Activated CD4-positive, alpha-beta T cell treated with anti-CD3 and anti-CD28 coated beads, Interleukin-2, amount 50 U/mL, for 16 hours (primary cell): ENCODE measurements at places on chromosomes 1 and 21.

GRCh38 chr1:41175546-41175945 lies 66.6 kb downstream of the SCMH1 start:
- no peak for DNase-seq

DNA sequence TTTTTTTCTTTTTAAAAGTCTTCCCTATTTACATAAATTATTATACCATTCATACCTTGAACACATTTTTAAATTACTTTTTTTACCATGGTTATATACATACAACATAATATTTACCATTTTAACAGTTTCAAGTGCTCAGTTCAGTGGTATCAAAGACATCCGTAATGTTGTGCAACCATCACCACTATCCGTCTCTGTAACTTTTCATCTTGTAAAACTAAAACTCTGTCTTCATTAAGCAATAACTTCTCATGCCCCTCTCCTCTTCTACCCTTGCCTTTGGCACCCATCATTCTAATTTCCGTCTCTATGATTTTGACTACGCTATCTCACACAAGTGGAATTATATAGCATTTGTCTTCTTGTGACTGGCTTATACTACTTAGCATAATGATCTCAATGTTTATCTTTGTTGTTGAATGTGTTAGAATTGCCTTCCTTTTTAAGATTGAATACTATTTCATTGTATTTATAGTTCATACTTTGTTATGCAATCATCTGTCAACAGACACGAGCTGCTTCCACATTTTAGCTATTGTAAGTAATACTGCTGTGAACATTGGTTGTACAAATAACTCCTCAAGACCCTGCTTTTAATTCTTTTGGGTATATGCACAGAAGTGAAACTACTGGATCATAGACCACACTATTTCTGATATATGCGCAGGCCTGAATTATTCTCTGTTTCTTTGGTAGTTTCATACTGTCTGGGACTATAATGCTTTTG lies 689.5 kb upstream of the NCAM2 start:
- DNase-seq = no peak

- no peak for DNase-seq
These were observed 182.4 kb downstream of the DISC1 start for GRCh38 chr1:231808990-231809389.

GRCh38 chr21:38920631-38921398 lies 115.1 kb downstream of the ETS2 start:
- no peak for DNase-seq

DNA sequence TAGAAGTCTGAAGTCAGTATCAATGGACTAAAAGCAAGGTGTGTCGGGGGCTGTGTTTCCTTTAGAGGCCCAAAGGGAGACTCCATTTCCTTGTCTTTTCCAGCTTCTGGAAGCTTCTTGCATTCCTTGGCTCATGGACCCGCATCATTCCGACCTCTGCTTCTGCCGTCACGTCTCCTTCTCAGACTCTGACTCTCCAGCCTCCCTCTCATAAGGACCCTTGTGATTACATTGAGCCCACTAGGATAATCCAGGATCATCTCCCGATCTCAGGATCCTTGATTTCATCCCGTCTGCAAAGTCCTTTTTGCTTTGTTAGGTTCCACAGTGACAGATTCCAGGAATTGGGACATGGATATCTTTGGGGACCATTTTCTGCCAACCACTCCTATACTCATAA lies 265.8 kb upstream of the CSF3R start:
- DNase-seq = no peak

DNA sequence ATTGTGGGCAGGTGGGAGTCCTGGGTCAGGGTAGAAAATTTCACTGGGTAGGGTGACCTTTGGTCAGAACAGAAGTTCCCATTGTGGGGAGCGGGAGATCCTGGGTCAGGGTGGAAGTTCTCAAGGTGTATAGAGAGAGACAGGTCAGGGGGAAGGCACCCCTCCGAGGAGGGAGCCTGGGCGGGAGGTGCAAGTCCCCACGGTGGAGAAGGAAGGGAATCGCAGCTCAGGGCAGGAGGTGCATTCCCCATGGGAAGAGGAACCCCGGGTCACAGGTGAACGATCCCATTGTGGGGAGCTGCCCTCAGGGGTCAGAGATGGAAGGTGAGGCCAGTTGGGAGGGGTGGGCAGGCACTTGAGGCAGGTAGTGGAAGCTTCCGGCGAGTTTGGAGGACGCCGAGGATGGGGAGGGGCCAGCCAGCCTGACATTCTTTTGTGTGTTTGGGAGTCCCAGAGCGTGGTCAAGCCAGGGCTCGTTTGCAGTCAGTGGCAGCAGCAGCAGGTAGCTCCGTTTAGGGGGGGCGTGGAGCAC lies 637 bp downstream of the LYPLA2 start:
- no peak for DNase-seq

DNA sequence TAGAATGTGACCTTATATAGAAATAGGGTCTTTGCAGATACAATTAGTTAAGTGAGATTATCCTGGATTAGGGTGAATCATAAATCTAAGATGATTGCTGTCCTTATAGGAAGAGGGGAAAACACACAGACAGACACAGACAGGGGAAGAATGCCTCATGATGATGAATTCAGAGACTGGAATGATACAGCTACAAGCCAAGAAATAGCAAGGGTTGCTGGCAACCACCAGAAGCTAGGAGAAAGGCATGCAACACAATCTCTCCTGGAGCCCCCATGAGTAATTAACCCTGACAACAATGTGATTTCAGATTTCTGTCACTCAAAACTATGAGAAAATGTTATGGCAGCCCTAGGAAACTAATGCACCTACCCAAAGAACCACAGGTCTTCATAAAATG lies 19.1 kb upstream of the PPIH start:
- DNase-seq = no peak

DNA sequence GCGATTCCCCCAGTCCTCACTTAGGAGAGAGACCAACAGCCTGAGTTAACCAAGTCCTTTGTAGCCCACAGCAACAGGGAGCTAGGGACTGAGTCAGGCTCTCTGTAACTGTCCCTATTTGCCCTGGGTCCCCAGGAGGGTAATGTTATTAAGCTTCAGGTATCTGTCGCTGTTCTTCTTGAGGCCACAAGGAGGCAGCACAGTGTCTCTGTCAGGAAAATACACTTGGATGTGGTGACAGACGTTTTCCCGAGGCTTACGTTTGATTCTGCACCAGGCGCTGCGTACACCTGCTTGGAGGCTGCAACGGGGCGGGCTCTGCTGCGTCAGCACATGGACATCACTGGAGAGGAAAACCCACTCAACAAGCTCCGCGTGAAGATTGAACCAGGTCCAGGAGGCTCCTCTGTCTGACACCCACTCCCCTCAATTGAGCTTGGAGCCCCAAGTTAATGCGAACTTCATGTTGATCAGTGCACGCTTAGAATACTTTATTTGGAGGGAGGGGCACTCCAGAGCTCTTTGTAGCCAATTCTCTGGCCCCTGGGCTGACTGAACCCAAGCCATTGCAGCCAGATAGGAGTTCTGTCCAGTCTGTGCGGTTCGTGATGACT lies 10.7 kb upstream of the ELF3 start:
- peak; percentile 45 for DNase-seq

- DNase-seq = no peak
These were observed 16.3 kb downstream of the ABCD3 start for GRCh38 chr1:94434365-94435045.

DNA sequence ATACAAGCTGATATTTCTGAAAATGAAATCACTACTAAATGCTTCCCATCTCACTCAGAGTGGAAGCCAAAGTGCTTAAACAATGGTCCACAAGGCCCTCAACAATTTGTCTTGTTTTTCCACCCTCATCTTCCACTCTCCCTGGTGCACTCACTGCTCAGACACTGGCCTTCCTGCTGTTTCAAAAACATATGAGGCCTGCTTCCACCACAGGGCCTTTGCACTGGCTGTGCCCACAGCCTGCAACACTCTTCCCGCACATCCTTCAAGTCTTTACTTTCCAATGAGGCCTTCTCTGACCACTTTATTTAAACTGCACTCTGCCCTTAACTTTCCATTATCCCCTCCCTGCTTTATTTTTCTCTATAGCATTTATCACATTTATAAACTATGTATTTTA lies 53.8 kb downstream of the SYNJ1 start:
- no peak for DNase-seq

DNA sequence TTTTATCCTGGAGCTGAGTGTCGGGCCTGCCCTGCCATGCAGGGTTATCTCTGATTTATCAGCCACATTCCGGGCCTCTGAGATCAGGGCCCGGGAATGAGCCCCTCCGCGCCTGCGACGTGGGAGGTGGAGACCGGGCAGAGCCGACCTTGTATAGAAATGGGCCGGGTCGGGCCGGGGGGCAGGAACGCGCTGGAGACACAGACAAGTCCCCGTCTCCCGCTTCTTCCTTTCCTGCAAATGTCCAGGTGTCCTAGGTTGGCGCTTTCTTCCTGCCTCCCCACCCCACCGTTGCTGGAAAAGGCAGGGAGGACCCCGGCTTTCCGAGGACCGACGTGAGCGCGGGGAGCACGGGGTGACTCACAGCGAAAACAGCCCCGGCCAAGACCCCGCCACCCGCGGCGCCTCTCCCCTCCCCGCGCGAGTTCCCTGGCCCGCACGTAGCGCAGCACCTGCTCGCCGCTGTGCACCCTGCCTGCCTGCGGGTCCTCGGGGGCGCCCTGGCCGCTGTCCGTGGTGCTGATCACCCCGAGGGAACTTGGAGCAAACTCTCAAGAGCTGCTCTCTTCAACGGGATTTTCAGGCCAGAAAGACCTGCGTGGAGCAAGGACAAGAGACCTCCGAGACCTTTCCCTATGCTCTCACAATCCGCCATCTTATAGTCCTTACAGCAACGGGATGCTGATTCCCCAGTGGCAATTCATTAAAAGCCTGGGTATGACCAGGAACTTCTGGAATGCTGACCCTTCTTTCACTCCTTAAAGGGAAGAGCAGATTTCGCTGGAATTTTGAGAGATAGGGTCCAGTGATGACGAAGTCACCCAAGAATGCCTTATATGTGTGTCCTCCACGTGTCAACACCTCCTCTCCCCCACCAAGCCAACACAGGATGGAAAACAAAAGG lies 475 bp upstream of the NPPB start:
- DNase-seq = peak; percentile 50

GRCh38 chr1:96973605-96974004 lies 252.0 kb downstream of the PTBP2 start:
- DNase-seq = no peak

- DNase-seq = no peak
These were observed 359.0 kb downstream of the ST6GALNAC3 start for GRCh38 chr1:76433526-76433925.

DNA sequence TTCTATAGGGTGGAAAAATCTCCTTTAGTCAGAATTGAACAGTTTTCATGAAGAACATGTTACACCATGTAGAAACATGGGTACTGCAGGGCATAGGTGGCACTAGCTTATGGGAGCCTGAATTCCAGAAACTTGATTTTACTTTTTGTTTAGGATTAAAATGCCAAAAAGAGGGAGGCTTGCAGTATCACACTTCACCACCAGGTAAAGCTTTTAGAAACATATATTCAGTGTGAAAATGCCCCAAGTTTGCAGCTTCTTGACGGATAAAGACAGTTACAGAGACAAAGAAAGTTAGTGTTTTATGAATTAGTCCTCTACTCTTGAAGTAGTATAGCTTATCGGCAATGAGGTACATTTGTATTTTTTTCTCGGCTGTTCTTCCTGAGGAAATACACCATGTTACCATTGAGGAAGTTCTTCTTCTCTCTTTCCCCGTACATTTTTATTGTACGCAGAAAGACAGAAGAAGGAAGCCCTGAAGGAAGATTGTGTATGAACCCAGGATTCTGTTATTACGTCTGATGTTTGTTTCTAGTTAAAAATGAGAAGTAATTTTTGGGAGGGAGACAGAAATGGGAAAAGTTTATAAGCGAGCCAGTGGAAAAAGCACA lies 66.1 kb downstream of the PBX1 start:
- no peak for DNase-seq

DNA sequence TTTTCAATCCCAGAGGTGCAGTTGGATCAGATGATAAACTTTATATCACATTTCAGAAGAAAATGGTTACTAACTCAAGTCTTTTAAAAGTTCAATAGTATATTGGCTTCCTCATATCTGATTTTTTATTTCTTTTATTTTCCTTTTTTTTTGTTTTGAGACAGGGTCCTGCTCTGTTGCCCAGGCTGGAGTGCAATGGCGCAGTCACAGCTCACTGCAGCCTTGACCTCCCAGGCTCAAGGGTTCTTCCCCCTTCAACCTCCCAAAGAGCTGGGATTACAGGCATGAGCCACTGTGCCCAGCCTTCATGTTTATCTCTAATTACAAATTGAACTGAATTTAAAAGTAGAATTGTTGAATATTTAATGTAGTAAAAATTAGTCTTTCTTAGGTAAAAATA lies 13.9 kb downstream of the FLVCR1 start:
- no peak for DNase-seq

DNA sequence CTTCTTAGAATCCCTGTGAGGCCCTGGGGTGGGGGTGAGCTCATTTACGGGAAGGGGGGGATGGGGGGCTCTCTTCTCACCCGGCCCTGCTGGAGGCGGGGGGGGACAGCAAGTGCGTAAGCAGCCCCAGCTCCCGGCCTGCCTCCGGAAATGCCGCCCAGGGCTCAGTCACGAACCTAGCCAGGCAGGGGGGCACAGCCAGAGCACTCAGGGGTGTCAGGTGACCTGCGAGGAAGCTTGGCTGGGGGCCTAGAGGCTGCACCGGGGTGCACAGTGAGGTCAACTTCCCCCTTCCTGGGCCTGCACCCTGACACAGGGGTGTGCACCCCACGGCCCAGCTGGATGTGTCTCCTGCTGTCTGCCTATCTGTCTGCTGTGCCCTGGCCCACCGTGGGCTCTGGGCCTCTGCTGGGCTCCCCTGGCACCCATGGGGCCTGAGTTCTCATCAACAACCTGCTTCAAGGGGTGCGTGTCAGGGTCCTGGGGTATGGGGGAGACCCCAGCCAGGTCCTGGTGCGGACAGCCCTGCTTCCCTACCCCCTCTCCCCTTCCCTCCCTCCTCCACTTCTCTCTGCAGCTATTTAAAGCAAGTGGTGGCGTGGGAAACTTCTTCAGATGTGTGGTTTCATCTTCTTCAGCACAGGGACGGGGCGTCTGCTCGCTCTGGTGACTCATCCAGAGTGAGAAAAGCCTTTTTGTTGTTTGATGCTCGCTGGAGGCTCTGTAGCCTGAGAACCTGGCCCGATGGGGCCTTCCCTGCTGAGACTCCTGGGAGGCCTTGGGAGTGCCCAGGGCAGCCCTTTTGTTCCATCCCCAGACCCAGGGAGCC lies 92.5 kb upstream of the RUNX3 start:
- peak; percentile 95 for DNase-seq

GRCh38 chr1:43372172-43372571 lies 4.4 kb upstream of the ELOVL1 start:
- DNase-seq = no peak

DNA sequence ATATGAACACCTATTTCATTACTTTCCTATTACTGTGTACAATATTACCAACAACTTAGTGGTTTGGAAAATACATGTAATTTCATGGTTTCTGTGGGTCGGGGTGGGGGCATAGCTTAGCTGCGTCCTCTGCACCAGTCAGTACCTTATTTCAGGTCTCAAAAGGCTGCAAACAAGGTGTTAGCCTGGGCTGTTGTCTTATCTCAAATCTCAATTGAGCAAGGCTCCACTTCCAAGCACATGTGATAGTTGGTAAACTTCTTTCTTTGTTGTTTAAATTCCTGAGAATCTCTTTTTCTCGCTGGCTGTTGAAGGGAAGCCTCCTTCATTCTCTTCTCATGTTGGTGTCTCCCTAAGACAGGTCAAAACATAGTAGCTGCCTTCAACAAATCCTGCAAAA lies 485.4 kb downstream of the AMY1C start:
- DNase-seq = no peak
